ENCODE measurements at places on chromosomes 2 and 18.

- DNase-seq, result no peak
These were observed 6.2 kb downstream of the KCNIP3 start for GRCh38 chr2:95303191-95303919.

DNA sequence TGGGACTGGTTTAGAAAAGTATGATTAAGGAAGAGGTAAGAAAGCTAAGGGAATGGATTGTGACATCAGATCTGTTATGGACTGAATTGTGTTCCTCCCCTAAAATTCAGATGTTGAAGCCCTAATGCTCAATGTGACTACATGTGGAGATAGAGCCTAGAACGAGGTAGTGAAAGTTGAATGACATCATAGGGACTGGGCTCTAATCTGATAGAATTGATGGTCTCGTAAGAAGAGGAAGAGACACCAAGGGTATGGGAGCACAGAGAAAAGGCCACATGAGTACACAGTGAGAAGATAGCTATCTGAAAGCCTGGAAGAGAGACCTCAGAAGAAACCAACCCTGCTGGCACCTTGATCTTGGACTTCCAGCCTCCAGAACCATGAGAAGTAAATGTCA lies 178.3 kb downstream of the TRIB2 start:
- DNase-seq, result no peak

- no peak for DNase-seq
These were observed 203.9 kb upstream of the ALPP start for GRCh38 chr2:232174662-232175061.

DNA sequence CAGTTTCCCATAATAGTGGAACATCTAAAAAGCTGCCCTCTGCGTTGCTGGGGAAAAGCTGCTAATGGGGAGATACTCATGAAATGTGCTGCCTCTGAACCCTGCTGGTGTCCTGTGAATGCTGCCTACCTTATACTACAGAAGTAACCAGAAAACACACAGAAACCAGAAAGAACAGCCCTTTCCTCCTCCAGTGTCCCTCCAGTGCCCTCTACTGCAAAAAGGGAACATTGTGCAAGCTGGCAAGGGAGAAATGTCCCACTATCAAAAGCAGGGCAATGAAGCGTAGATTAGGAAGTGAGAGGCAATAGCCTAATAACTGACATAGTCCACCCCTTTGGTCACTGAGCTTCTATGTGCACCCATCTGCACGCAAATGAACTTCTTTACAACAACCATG lies 162.7 kb upstream of the ETAA1 start:
- no peak for DNase-seq

GRCh38 chr2:60966507-60967405 lies 50.8 kb upstream of the PEX13 start:
- DNase-seq, result no peak

DNA sequence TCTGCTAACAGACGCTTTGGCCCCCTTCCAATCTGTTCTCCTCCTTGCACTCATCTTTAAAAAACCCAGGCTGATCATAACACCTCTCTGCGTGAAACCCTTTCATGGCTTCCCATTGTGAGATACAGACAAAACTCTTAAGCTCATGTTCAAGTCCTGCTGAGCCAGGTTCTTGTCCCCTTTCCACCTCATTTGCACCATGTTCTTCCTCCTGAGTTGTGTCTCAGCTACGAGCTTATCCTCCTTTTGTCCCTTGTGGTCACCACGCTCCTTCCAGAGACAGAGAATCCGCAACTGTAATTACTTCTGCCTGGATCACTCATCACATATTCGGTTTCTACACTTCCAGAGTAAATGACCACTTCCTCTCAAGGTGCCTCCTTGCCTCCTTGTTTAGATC lies 238.8 kb downstream of the ACTR3 start:
- no peak for DNase-seq

GRCh38 chr18:44514106-44514505 lies 166.6 kb upstream of the SETBP1 start:
- DNase-seq, result no peak

DNA sequence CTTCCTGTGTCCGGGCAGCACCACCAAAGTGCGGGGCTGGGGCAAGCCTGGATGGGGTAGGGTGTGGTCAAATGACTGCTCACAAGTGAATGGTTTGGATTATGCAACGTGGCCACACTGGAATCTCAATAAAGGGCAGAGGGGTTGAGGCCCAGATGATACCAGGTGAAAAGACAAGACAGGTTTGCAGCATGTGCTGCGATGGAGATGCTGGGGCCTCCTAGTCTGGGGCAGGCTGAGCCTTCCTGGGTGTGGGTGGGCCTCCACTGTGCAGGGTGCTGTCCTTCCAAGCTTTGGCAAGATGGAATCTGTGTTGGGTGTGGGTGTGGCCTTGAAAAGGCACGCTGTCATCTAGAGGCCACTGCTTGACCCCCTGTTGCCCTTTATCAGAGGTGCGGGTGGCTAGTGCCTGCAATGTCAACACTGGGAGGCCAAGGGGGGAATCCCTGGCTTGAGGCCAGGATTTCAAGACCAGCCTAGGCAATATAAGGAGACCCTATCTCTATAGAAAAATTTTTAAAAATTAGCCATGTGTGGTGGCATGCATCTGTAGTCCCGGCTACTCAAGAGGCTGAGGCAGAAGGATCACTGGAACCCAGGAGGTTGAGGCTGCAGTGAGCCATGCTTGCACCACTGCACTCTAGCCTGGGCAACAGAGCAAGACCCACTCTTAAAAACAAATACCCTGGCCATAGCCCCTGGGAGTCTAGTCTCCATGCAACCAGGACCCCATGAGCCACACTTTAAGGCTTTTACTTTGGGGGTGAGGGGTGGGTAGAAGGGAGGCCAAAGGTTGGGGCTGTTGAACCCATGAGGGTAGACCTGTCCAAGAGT lies 13.8 kb downstream of the RRM2 start:
- no peak for DNase-seq

DNA sequence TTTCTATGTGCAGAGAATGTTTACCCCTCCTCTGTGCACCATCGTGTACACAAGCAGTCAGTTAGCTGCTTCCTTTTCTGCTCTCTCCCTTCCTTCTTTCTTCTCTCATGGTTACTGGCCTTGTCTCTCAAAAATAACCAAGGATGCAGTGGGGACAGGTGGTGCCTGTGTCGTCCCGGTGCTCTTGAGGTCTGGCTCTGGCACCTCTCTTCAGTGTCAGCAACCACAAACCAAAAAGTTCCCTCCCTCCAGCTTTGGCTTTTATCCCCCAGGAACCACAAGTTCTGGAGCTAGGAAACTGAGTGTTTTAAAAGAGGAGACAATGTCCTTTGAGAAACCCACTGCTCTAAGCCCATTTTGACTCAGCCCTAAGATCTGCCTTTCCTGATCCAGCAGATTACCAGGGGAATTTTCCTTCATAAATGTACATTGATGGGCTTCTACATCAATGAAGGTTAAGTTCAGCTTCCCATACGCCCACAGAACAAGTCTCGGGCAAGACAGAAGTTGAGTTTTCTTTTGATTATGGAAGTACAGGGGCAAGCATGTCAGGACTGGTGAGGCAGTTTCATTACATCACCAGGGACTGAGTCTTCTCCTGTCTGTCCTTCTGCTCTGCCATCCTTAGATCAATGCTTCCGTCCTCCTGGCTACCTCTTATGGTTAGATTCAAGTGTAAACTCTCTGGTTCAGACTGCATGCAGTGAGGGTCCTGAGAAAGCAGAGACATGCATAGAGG lies 232.2 kb downstream of the SETBP1 start:
- no peak for DNase-seq

GRCh38 chr2:109692013-109692743 lies 78.0 kb downstream of the SOWAHC start:
- DNase-seq, result no peak

DNA sequence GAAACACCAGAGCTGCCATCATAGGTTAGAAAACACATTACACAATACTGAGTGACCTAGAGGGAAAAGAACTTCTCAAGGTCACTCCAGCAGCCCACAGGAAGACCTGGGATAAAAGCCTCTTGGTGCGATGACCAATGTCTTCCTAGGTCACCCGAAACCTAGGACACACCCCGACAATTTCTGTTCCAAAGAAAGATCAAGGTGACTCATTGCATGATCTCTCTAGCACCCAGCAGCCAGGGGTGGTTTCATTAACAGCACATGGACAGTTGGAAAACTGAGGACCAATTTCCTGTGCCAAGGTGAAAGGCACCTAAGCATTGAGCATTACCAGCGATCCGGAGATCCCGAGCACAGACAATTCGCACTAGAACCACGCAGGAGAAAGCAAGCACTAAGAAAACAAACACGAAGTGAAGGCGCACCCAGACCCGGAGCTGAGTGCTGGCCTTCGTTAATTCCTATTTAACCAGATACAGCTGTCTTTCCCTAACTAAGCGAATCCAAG lies 1.5 kb downstream of the CACNB4 start:
- DNase-seq, result no peak
